Stimulated activated naive B cell treated with anti-CD40 and anti-IgM and Interleukin-4, amounts not matched to agents 10 μg/mL and 1 μg/mL and 100 μg/mL, for 72 hours (primary cell): ENCODE measurements at places on chromosomes 7 and 10.

DNA sequence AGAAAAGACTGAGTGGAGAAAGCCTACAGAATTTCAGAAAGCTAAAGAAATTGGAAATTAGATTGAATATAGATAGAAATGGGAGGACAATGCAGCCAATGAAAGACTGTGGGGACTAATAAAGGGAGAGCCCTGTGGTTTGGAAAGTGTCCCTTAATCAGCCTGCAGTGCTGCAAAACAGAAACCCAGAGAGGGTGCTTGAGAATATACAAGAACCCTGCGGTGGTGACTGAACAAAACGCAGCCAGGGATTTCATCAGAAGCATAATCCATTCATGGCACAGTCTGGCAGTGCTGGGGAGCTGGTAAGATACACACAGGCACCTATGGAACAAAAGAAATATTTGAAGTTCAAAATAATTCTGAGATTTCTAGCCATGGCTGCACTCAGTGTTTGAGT lies 19.1 kb downstream of the CEP41 start:
- DNase-seq, result no peak

- DNase-seq, result no peak
Observed at GRCh38 chr7:97770850-97771249, 39.0 kb downstream of the TAC1 start.

- DNase-seq, result no peak
Observed at GRCh38 chr10:35270100-35270499, 66.2 kb upstream of the CCNY start.

DNA sequence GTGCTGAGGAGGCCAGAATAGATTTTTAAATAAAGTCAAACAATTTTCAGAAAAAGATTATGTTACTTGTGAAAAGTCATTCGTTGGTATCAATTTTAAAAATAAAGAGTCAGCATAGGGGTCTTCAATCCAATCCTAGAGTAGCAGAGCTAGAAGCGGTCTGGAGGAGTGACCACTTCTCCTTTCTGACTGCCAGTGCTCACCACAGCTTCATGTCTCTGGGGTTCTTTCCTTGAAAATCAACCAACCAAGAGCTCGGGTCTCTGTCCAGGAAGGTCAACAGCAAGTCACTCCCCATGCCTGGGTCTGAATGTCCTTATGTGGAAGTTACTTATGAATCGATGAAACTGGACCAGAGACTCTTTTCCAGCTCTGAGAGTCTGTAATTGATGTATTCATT lies 14.3 kb downstream of the PTPRN2 start:
- DNase-seq, result no peak

DNA sequence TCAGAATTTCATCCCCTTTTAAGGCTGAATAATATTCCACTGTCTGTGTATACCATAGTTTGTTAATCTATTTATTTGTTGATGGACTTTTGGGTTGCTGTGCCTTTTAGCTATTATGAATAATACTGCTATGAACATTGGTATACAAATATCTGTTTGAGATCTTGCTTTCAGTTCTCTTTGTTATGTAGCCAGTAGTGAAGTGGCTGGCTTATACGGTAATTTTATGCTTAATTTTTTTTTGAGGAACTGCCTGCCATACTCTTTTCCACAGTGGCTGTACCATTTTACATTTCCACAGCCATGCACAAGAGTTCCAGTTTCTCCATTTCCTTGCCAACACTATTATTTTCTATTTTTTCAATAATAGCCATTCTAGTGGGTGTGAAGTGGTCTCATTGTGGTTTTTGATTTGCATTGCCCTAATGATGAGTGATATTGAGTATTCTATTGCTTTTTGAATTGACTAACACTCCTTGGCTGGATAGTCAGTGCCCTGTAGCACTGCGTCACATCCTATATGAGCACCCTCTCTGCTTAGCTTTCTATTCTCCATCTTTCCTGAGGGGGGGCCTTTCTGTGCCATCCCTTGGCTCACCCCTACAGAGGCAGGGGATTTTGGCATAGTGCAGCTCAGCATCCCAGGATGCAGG lies 29.4 kb upstream of the RAPGEF5 start:
- no peak for DNase-seq

DNA sequence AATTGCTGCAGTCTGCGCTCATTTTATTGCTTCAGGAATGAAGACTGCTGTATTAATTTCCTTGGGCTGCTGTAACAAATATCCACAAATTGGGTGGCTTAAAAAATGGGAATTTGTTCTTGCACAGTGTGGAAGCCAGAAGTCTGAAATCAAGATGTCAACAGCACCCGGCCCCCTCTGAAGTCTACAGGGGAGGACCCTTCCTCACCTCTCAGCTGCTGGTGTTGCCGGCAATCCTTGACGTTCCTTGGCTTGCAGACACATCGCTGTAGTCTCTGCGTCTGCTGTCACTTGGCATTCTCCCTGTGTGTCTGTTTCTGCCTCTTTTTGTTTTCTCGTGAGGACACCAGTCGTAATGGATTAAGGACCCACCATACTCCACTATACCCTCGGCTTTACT lies 166.2 kb downstream of the PTPN20 start:
- no peak for DNase-seq

DNA sequence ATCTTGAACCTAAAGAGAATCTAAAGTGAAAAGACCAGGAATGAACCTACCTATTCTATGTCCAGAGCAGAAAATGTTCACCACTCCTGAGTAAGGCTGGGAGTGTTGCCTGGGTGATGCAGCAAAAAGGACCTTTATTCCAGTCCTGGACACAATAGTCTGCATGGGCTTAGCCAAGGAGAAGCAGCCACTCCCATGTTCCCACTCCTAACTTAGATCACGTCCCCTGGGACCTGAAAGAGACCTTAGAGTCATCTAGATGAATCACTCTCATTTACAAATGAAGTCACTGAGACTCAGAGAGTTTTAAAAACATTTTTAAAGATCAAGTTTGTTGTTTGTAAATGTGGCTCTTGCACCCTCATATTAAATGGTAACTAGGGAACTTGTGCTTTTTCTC lies 763.4 kb downstream of the KCNMA1 start:
- no peak for DNase-seq

- no peak for DNase-seq
Observed at GRCh38 chr10:87918254-87918859, 54.9 kb downstream of the PTEN start.

- DNase-seq, result no peak
Observed at GRCh38 chr7:112358513-112358912, 91.7 kb upstream of the IFRD1 start.

GRCh38 chr10:828191-828590 lies 103.3 kb downstream of the LARP4B start:
- no peak for DNase-seq

- no peak for DNase-seq
Observed at GRCh38 chr7:90759710-90760109, 163.6 kb downstream of the CDK14 start.

GRCh38 chr10:102712843-102713538 lies 1.2 kb downstream of the ARL3 start:
- no peak for DNase-seq

- DNase-seq, result no peak
Observed at GRCh38 chr10:120825878-120826769, 25.0 kb upstream of the WDR11 start.

- no peak for DNase-seq
Observed at GRCh38 chr10:7317786-7318446, 92.9 kb downstream of the SFMBT2 start.

- no peak for DNase-seq
Observed at GRCh38 chr10:31011665-31012022, 20.0 kb downstream of the ZNF438 start.

DNA sequence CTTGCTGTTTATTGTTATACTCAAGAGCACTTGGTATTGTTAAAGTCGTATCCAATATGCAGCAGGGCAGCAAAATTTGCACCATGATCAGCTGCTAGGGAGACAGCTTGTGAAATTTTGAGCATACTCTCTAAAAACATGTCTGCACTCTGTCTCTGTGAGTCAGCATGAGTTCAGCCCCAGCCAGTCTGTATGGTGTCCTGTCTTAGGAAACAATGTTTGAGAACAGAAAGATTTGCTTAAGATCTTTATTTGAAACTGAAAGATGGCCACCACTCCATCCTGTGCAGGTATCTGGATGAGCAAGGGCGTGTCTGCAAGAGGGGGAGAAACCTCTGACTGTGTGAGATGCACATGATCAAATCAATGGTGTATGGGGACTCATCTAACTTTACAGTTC lies 97.1 kb downstream of the GNAI1 start:
- DNase-seq, result no peak

- DNase-seq, result no peak
Observed at GRCh38 chr7:87933605-87933952, 472 bp upstream of the ADAM22 start.

- DNase-seq, result no peak
Observed at GRCh38 chr7:96430356-96430755, 108.5 kb upstream of the SLC25A13 start.

GRCh38 chr7:22610951-22611757 lies 111.2 kb upstream of the STEAP1B start:
- no peak for DNase-seq

DNA sequence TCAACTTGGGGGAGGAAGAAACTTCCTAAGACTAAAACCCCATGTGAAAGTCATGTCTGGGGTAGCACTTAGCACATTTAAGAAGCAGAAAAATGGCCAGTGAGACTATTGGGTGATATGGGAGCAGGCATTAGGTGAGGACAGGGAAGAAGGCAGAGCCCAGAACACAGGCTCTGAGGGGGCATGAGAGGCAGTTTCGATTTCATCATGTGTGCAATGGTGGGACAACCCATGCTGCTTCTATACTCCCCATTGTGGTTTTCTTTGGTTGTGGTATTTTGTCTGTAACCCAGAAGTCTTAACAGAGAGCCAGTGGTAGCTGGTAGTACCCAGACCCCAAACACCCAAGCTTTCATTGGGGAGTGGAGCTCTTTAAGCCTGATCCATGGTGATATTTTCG lies 752.0 kb downstream of the GRID1 start:
- no peak for DNase-seq

DNA sequence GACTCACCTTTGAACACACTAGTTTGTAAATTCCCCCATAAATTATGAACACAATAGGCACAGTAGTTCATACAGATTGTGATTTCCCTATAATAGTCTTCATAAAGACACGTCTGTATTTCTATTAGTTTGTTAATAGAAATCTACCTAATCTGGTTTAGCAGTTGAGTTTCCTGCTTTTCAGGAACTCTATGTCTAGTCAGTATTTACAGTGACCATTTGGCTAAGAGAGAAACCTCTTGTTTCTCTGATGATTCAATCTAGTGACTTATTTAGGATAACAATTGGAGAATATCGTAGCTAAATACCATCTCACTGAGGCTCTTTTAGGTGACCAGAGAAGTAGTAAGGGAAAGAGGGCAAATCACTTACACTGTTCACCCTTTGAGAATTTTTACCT lies 5.9 kb upstream of the HERPUD2 start:
- DNase-seq, result no peak

DNA sequence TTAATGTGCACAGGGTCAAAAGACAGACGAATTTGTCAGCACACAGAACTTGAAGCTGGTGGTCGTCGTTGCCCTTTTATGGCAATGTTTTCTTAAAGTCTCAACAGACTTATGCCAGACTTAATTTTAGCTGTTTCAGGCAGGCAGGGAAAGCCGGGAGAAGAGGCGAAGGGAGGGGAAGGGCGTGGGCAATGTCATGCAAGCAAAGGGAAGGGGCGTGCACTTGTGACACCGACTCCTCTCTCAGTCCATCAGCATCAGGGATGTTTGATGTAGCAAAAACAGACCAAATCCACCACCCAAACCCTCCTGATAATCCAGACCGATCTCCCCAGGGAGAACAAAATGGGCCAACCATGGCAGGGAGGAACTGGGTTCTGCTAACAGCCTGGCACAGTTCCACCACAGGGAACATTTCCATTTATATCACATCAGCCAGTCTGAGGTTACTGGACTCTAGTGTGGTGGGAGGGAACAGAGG lies 118.1 kb upstream of the RHEB start:
- DNase-seq, result no peak

DNA sequence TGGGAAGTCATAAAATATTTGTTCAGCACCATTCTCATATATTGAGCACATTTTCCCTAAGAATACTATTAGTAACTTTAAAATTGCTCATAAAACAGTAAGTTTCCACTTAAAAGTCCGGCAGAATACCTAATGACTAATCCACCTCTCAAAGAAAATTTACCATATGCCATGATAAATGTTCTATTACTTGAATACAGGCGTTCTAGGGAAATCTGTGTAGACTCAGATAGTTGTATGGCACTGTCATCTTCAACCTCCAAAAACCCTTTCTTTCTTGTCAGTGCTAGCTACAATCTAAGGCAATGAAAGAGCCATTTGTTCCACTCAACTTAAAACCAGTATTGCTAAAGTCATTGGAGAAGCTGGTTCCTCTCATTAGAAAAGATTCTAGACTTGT lies 7.3 kb downstream of the GPR37 start:
- no peak for DNase-seq

DNA sequence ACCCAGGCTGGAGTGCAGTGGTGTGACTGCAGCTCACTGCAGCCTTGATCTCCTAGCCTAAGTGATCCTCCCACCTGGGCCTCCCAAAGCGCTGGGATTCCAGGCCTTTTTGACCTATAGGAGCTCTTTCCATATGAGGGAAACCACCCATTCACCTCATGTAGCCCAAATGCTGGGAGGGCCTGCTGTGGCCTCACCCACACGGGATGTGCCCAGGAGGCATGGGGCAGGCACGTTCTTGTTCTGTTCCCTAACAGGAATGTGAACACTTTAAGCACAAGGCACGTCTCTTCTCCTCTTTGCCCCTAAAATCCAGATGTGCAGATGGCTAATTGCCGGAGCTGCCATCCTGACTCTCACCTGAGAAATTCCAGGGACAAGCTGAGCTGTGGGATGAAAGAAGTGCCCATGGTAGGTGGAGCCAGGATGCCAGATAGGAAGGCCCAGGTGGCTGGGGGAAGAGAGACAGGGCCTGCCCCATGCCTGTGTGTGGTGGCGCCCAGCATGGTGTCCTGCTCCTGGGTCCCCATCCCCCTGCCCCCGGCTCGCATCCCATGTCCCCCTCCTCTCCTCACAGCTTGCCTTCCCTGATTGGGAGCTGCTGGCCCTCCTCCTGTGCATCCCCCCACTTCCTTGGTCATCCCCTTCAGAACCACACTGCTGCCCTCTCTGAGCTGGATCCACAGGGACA lies 17.3 kb downstream of the CAMK2B start:
- DNase-seq, result no peak

- DNase-seq, result no peak
Observed at GRCh38 chr10:11673346-11674280, 62.2 kb upstream of the USP6NL start.

DNA sequence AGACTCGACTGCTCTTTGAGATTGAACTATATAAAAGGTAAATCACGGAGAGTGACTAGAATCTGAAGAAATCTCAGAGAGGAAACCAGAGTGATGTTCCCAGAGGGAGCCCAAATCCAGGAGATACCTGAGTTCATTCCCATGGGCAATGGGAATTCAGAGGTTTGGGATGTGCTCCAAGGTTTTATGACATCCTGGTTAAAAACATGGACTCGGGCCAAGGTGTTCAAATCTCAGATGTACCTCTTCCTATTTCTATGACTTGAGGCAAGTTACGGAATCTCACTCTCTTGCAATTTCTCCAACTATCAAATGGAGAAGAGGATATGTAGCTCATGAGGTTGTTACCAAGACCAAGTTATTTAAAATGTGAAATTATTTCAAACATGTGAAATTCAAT lies 54.5 kb upstream of the RAB18 start:
- no peak for DNase-seq

- DNase-seq, result no peak
Observed at GRCh38 chr10:67664942-67665341, 31.1 kb downstream of the CTNNA3 start.

- DNase-seq, result no peak
Observed at GRCh38 chr10:29731760-29732159, 97.0 kb upstream of the SVIL start.
